Frontal cortex (tissue), 4 donors: ENCODE measurements at places on chromosomes 16 and 17.

GRCh38 chr17:72477491-72477890 is 356.7 kb downstream of the SOX9 start:
- no peak for DNase-seq

- DNase-seq, result no peak
These were observed 31.0 kb upstream of the CNEP1R1 start for GRCh38 chr16:49994006-49994405.

DNA sequence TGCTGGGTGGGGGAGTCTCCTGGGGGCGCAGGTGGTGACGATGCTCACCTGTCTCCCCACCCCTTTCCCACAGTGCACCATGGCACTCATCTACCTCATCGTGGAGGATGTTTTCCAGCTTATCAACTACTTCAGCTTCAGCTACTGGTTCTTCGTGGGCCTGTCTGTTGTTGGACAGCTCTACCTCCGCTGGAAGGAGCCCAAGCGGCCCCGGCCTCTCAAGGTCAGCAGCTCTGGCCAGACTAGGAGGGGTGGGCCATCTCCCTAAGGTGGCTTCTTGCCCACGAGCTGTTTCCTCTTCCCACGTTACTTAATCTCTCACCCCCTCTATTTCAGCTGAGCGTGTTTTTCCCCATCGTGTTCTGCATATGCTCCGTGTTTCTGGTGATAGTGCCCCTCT is 14.5 kb downstream of the SLC7A6OS start:
- no peak for DNase-seq

DNA sequence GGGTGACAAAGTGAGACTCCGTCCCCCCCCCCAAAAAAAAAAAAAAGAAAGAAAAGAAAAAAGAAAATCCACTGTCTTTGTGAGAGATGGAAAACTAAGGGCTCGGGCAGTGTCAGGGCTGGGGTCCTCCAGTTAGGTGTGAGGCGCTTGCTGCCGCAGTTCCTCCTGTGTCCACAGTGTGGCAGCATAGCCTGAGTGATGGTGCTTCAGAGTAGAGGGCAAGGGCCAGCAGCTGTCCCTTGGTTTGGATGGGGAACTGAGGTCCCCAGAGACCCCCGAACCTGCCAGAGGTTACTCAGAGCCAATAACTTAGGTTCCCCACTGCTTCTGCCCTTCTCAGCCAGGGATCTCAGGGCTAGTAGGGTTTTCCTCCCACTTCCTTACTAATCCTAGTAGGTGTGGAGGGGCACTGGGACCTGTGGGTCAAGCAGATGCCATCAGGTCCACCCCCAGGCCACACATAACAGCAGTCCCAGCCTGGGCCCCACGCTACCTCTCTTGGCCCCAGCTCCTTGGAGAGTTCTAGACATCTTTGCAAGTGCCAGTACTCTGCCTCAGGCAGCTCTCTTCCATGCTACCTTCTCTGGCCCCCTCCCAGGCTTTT is 7.9 kb upstream of the LLGL1 start:
- peak; percentile 84 for DNase-seq

- peak; percentile 77 for DNase-seq
These were observed at the start of gene YBX2 for GRCh38 chr17:7294614-7295153. Gene YBX2 (minus strand): TSS chr17:7294639. CDS start chr17:7294500, 139 bp downstream.

- no peak for DNase-seq
These were observed 25.3 kb upstream of the BRD7 start for GRCh38 chr16:50393858-50394802.

- DNase-seq, result peak; percentile 41
These were observed 64.1 kb upstream of the SREBF1 start for GRCh38 chr17:17900615-17901520.

- DNase-seq, result no peak
These were observed 39.4 kb upstream of the VWA3A start for GRCh38 chr16:22052980-22053379.
